ENCODE measurements at places on chromosomes 2 and 18.

DNA sequence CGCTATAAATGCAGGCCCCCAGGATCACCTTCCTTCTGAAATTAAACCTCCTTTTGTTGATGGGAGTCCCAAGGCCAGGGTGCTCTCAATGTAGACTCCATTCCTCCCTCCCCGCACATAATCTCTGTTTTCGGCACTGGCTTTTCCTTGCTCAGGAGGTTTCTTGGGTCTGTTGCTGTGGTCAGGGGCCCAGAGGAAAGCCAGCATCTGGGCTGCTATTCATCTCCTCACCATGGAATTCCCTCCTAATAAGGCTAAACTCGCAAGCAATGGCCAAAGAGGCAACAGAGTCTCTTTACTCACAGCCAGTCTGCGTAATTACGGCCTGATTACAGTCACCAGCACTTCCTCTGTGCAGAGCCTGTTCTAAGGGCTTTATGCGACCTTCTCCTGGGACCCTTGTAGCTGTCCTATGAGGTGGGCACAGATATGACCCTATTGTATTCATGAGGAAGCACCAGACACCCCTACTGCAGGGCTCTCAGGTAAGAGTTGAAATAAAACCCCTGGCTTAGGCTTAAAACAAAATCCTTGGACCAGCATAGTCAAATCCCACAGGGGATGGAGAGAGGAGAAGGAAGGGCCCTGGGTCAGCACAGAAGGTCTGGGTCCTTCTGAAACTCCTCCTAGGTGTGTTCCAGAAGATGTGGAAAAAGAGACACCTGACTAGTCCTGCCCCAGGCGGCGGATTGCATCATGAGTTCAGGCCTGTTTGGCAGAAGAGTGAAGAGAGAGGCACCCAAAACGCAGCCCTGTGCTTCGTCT is 105.0 kb upstream of the SH3BP4 start:
- no peak for DNase-seq

GRCh38 chr2:7634409-7634808 is 717.2 kb downstream of the RNF144A start:
- no peak for DNase-seq

DNA sequence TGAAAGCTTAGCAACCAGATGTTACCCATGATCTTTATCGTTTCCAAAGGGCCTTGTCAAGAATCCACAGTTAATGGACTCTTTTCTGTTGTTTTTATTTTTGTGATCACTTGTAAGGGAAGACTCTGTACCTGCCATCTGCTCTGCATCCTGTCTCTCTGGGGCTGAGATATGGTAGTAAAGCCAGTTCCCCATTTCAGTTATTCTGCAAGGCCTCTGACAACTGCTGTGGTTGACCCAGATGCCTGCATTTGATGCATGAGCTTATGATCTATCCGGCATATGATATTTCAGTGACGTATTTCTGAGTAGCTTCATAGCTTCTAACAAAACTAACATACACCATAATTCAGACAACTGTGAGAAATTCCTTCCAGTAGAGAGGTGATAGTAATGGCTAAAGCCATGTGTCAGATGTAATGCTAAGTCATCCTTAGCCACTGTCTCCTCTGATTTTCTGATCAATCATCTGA is 105.1 kb downstream of the TPO start:
- DNase-seq, result no peak

- DNase-seq, result no peak
Observed at GRCh38 chr2:148994341-148994740, 44.2 kb upstream of the LYPD6B start.

DNA sequence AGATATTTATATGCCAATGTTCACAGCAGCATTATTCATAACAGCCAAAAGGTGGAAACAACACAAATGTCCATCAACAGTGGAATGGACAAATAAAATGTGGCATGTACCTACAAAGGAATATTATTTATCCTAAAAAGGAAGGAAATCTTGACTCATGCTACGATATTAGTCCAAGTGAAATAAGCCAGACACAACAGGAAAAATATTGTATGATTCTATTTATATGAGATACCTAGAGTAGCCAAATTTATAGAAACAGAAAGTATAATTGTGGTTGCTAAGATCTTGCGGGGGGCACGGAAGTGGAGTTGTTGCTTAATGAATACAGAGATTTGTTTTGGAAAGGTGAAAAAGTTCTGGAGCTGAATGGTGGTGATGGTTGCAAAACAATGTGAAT is 33.0 kb upstream of the CCDC150 start:
- no peak for DNase-seq

GRCh38 chr2:129004485-129004884 is 685.8 kb upstream of the HS6ST1 start:
- no peak for DNase-seq

DNA sequence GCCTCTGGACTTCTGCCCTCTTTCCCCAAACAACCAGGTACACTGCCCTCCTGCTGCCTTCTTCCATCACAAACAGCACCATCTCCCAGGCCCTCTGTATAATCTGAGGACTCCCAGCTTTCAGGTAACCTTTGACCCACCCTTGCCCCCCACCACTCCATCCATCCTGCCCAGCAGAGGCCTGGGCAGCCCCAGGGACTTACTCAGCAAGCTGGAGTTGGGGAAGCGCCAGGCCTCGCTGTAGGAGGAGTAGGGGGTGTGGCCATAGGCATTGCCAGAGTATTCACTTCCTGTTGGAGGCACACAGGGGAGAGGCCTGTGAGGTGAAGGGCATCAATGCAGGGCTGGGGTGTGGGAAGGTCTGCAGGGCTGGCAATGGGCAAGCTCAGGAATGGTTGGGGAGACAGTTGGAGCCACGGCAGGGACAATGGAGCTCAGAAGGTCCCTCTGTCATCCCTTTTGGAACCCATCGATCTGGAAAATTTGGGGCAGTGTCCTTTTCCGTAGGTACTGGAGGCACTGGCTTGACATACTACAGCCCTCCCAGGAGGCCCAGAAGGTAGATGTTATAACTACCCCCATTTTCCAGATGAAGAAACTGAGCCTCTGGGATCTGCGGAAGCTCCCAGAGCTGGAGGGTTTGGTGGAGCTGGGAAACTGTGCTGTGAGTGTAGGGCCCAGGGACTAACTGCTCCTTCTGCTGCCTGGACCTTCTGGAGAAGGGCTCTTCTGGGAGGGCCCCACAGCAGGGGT is 46.3 kb downstream of the PSD4 start:
- DNase-seq, result no peak

Data from HL-60 (cell line).